ENCODE measurements at places on chromosomes 12 and 14. TPM values are rescaled to one million over a fixed set of nuclear protein-coding genes. Genes with fewer than 3 reads are reported as not detected.

Gene PLEK2
- total RNA-seq: 336 TPM

Gene PCED1B
- 4.8 TPM for total RNA-seq

Gene BCDIN3D
- 2.9 TPM for total RNA-seq

Gene NKX2-1
- total RNA-seq: not detected

Gene COL2A1
- 0.07 TPM for total RNA-seq

Gene POTEG
- not detected for total RNA-seq

GRCh38 chr12:94109160-94109559 lies 39.2 kb upstream of the PLXNC1 start:
- no peak for DNase-seq

GRCh38 chr14:99233222-99234035 lies 38.6 kb downstream of the BCL11B start:
- no peak for DNase-seq

GRCh38 chr12:42853370-42854140 lies 264.0 kb upstream of the PRICKLE1 start:
- DNase-seq: no peak

- DNase-seq: no peak
Measured at GRCh38 chr14:57297852-57298251, 29.1 kb downstream of the AP5M1 start.

- peak; percentile 82 for DNase-seq
Measured at GRCh38 chr12:47863467-47863866, 41.3 kb downstream of the VDR start.

DNA sequence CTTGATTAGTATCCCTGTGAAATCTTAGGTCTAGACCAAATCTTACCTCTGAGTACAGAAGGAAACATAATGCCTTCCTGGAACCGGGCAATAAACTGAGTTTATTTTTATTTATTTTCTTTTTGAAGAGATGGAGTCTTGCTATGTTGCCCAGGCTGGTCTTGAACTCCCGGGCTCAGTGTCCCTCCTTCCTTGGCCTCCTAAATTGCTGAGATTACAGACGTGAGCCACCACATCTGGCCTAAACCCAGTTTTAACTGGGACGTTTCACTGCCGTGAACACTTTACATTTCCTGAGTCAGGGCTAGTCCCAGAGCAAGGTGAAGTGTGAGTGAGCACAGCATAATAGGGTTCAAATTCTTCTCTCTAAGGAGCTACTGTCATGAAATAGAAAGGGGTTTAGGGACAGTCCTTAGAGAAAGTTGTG lies 671 bp downstream of the GUCY2C start:
- DNase-seq: no peak

DNA sequence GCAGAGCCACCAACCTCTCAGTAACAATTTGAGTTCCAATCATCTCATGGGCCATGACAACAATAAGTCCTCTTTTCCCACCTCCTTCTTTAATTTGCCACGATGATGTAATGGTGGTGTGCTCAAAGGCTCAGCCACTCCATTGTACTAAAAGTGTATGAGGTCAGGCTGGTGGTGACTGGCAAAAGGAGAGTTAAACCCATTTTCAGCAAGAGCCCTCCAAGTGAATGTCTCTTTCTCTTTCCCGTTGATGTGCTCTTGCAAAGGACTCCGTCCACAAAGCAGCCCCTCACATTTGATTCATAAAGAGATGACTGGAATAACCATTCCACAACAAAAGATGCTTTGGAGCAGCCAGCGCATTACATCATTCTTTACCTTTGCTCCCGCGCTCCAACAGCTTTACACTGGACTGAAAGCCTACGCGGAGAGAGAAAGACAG lies 41.6 kb downstream of the DUSP16 start:
- no peak for DNase-seq

- peak; percentile 70 for DNase-seq
Measured at GRCh38 chr12:21677622-21678277, 20.1 kb upstream of the LDHB start.

- DNase-seq: no peak
Measured at GRCh38 chr14:88669346-88669745, 106.5 kb downstream of the ZC3H14 start.

DNA sequence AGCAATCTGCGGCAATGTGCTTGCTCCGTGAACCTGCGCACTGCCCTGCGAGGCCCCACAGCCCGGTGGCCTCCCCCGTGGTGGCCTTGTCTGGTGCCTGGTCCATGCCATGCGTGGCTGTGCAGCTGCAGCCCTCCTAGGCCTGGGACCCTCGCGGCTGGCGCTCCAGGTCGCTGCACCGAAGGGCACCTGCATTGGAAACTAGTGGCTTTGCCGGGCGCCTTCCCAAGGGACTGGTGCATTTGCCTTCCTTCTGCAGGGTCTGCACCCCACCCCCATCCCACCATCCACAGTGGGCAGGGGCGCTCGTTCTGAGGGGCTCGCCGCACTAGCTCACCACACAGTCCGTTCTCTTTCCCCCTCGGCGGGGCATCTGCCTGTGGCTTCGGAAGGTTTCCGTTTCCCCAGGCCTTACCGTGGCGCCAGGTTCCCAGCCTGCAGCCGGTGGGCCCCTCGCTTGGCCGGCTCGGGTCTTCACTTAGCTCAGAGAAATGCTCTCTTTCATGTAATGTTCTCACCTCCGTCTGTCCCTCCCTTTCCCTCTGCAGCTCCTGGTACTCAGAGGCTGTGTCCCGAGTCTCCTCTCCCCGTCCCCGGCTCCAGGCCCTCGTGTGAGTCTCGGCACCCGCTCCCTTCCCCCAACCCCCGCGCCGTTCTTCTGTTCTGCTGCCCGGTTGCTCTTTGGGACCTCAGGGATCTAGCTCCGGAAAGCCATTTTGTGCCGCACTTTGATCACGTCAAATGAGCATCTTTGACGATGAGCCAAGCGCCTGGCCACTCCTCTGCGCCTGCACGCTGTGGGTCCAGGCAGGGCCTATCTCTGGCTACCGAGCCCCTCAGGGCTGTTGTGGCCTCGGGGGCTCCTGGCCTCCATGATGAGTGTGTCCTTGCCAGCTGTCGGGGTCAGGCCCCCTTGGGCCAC lies 31.9 kb downstream of the JAG2 start:
- DNase-seq: no peak

- no peak for DNase-seq
Measured at GRCh38 chr12:40559865-40560264, 132.4 kb upstream of the CNTN1 start.

DNA sequence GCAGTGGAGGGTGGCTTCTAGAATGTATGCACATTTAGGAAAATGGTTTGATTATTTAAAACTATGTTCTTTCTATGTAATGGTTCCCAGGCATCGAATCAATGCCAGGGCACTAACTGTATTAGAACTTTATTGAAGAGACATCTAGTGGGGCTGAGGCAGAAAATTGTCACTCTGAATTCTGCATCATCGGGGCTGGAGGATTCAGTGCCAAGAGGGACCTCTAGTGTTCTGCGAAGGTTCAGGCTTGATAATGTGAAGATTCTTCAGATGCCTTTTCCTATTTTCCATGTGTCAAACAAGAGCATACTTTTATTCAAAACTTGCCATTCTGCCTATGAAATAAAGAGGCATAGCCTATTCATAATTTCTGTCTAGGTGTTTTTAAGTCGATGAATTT lies 146.3 kb downstream of the CAND1 start:
- DNase-seq: no peak

GRCh38 chr12:94171595-94171930 lies 23.2 kb downstream of the PLXNC1 start:
- DNase-seq: peak; percentile 41

Measured in foreskin keratinocyte (primary cell).